ENCODE measurements at places on chromosomes 2 and 18.

DNA sequence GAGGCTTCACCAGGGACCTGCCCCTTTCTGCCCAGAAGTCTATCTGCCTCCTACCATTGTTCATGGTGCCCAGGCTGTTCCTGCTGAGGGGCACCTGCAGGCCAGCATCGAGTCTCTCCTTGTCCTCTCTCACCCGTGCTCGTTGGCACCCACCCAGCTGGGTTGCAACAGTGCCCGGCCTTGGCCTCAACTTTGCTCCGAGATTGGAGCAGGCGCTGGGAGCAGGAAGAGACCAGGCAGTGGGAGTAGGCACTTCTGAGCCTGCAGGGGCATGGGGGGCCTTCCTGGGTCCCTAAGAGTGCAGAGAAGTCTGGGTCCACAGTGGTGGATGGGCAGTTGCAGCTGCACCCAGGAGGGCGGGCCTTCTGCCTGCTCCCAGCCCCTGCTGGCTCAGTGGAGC lies 75.6 kb downstream of the NCOA1 start:
- no peak for DNase-seq

GRCh38 chr18:34598120-34598635 lies 111.9 kb upstream of the DTNA start:
- DNase-seq, result no peak

DNA sequence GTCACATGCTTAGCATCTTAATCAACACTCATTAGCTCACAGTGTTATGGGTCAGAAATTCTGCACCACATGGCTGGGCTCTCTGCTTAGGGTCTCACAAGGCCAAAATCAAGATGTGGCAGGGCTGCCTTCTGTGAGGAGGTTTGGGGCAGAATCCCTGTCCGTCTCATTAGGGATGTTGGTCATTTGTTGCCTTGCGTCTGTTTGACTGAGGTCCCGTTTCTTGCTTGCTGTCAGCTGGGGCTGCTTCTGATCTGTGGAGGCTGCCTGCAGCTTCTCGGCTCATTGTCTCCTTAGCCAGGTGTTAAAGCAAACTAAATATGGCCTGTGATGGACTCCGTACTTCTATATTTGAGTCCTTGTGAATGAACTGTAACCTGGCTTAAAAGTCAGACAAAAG lies 146.5 kb downstream of the NDUFA10 start:
- DNase-seq, result no peak

- no peak for DNase-seq
Observed at GRCh38 chr2:182291296-182291695, 135.5 kb downstream of the PDE1A start.

- no peak for DNase-seq
Observed at GRCh38 chr2:174945601-174946260, 59.5 kb downstream of the CHN1 start.

- peak; percentile 67 for DNase-seq
Observed at GRCh38 chr2:179861416-179862067, at the start of gene ZNF385B. TSS of gene ZNF385B (minus strand) at chr2:179861612.

DNA sequence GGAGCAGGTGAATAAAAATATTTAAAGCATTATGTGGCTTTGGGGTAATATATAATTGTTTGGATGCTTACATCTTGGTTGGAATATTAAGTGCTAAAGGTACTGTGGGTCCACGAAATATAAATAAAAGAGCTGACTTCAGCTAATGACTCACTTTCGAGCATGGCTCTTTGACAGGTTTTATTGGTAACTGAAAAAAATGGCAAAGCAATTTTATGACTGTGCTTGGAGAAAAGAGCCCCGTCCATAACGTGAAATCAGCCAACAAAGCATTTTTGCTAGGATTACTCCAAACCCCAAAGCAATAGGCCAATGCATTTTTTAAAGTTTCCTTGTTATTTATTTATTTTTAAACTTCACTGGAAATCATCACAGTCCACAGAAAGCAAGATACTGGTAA lies 397.2 kb upstream of the CDH19 start:
- DNase-seq, result no peak

DNA sequence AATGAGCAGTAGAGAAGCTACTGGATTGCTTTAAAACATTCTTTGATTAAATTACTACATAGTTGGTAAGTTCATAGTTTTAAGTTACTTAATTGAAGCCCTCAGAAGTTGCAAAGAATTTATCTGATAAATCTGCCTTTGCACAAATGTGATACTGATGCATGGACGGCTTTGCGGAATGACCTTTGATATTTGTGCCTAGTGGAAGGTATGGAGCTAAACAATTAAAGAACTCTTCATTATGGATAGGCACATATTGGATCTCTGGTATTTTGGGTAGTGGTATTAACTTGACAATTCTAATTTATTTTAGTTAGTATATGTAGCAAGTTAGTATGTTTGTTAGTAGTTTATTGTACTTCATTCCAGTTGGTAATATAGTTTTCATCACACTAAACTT lies 54.1 kb downstream of the CFAP210 start:
- DNase-seq, result no peak

- no peak for DNase-seq
Observed at GRCh38 chr18:75915941-75916623, 488.6 kb upstream of the SMIM21 start.

- no peak for DNase-seq
Observed at GRCh38 chr2:99865818-99866676, 276.3 kb downstream of the AFF3 start.

GRCh38 chr2:110874453-110875383 lies 142.3 kb downstream of the ACOXL start:
- DNase-seq, result no peak

DNA sequence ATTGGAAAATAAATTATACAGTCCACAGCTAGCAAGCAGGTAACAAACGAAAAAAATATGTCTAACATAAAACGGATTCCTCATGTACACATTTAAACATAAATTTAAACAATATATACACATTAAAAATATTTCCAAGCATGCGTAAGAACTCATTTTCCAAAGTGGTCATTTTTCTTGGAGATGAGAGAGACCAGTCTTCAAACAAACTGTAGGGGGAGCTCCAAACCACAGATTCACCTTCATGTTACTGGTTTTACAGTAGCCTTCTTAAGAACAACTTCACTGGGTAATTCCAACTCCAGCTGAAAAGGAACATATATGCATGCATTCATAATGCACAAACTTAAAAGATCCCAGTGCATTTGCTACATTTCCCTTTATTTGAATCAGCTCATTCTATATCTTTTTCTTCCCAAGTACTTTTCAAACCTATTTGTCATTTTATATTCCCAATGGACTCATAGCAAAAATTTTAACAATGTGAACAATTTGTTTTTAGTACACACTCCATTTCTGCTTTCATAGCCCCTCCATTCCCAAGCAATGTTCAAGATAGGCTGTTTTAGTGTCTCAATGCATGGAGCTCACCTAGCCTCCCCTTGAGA lies 4.7 kb upstream of the STAMBP start:
- DNase-seq, result no peak

DNA sequence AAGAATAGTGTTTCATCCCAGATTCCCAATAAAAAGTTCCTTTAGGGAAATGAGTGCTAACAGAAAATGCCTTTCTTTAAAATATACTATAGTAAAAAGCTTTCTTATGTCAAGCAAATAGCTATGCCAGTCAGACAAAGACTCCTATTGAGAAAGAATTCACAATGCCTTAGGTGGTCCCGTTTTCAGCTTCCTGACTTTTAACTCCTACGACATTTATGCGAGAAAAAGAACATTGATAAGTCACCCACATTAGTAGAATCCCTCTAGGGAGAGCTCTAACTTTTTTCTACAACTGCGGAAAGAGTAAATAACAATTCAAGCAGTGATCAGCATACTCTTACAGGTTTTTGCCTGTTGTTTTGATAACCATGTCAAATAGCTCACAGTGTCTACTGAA lies 750.8 kb upstream of the ACVR2A start:
- DNase-seq, result no peak

- no peak for DNase-seq
Observed at GRCh38 chr2:54058449-54058848, 57.0 kb upstream of the ACYP2 start.

GRCh38 chr2:20169796-20170703 lies 54.9 kb downstream of the SDC1 start:
- DNase-seq, result peak; percentile 69

GRCh38 chr18:63162271-63163014 lies 157.1 kb downstream of the BCL2 start:
- DNase-seq, result peak; percentile 71

GRCh38 chr18:12441475-12442034 lies 33.8 kb downstream of the PRELID3A start:
- DNase-seq, result no peak

DNA sequence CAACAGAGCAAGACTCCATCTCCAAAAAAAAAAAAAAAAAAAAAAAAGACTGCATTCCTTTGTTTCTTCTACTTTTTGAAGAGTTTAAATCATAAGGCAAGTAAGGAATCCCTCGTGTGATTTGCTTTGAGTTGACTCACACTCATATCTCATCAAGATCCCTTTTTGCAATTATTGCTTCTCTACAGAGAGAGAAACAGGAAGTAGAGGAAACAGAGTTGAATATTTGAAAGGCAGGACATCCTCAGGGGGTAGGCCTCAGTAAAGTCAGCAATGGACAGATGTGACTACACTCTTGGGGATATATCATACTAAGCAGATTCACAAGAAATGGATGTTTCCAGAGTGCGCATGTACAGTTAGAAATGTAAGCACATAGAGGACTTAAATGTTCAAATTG lies 11.2 kb upstream of the EFR3B start:
- DNase-seq, result no peak

DNA sequence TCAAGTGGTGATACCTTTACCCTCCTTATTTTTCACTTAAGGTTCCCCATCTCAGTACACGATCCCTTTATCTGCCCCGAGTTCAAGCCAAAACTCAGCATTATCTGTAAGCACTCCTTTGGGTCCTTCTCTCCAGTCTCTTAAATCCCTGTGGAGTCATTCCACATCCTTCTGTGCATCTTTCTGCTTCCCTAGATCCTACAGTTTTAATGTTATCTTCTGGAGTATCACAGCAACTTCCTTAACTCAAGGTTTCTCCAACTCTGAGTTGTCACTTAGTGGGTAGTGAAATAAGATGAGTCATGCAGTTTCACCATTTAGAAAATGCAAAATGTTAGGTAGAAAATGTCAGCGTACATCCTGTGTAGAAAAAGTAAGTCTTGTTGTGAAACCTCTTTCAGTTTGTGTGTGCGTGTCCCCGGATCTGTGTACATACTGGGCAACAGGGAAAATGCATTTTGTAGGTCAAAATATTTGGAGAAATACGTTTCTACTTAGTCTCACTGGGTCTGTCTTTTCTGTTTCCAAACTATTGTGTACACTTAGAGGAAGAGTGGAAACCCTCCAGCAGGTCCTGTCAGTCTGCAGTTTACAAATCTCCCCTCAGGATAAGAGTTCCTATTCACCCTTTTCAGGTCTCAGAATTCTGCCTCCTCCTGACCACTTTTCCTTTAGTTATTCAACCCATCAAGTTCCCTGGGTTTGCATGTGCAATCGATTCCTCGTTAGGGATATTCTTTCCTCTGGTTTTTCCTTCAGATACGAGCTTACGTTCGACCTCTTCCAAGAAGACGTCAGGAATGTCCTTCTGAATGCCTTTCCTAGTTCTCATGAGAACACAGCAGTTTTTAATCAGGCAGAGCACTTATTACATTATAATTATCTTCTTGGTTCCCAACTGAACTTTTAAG lies 154.8 kb downstream of the TGIF1 start:
- no peak for DNase-seq

- DNase-seq, result no peak
Observed at GRCh38 chr2:217828336-217828735, 174.5 kb downstream of the TNS1 start.

- DNase-seq, result no peak
Observed at GRCh38 chr2:53715568-53715967, 52.0 kb upstream of the CHAC2 start.

DNA sequence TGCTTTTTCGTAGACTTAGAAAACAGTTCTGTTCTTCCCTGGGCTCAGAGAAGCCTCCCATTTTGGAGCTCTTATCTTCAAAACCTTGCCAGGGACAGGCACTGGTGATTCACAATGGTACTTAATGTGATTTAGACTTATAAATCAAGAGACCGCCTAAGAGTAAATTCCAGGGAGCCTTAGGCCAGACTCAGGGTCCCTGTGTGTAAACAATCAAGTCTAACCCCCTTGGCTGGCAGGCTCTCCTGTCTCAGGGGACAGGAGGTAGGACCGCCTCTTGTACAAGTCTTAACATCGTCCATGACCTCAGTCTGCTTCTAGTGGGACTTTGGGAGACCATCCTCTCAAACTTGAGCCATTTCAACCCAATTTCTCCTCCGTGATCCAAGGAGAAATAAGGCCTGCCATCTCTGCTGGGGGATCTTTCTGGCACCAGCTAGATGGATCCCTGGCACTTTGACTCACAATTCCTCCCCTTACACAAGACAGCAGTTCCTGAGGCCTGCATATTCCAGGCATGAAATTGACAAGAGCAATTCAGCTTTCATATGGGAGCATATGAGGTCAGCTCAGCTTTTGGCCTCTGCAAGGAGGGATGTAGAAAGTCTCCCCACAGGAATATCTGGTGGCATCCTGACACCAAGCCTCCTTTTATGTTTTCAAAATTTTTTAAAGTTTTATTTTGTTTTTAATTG lies 487.0 kb downstream of the TNS1 start:
- DNase-seq, result no peak

DNA sequence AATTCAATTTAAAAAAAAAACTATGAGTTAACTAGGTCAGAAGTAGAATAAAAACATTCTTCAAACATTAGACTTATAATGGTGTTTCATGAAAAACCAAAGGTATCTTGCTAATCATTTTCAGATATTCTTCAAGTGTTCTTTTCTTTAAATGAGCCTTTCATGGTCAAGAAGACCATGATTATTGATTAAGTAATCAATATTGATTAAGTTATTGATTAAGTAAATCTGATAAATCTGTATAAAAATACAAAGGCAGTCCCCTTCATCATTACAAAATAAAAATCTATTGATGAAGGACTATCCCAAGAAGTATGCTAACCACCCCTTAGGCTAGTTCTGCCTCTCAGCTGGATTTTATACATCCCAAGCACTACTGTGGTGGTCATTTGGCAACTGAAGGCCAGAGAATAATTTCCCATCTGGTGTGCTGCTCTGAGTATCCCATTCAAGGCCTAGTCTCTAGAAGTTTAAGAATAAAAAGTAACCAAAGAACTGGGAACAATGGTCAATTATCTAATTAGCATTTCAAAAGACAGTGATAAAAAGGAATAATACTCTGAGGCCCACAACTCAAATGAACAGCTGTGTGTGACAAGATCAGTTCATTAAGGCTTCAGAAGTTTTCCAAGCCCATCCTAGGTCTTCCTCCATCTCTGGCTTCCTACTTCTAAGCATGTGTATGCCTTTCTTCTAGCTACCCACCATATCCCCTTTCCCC lies 63.5 kb downstream of the TCF4 start:
- DNase-seq, result no peak

- DNase-seq, result no peak
Observed at GRCh38 chr2:42725657-42726056, 38.3 kb downstream of the OXER1 start.

- no peak for DNase-seq
Observed at GRCh38 chr2:6971502-6971901, 54.3 kb downstream of the RNF144A start.

- no peak for DNase-seq
Observed at GRCh38 chr18:3885209-3885792, 435.3 kb downstream of the TGIF1 start.

DNA sequence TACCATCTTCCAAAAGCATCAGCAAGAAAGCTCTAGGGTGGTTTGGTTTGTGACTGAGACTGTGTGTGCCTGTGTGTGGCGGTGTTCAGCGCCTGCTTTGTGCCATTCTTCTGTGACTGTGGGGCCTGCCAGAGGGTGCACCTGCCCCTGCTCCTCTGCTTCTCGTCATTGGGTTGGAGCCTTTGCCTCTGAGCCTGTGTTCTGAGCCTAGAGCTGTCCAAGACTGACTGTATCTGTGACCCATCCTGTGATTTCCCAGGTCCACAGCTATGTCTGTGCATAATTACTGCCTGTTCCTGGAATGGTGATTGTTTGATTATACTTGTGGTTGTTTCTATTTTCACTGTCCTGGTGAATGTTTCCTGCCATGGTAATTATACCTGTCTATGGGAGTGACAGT lies 57.1 kb upstream of the KLHL29 start:
- DNase-seq, result no peak

Measured in upper lobe of right lung (tissue), 1 donor.